ENCODE measurements at places on chromosomes 5 and 9.

GRCh38 chr9:92327283-92327850 lies 1.6 kb downstream of the CENPP start:
- no peak for DNase-seq

DNA sequence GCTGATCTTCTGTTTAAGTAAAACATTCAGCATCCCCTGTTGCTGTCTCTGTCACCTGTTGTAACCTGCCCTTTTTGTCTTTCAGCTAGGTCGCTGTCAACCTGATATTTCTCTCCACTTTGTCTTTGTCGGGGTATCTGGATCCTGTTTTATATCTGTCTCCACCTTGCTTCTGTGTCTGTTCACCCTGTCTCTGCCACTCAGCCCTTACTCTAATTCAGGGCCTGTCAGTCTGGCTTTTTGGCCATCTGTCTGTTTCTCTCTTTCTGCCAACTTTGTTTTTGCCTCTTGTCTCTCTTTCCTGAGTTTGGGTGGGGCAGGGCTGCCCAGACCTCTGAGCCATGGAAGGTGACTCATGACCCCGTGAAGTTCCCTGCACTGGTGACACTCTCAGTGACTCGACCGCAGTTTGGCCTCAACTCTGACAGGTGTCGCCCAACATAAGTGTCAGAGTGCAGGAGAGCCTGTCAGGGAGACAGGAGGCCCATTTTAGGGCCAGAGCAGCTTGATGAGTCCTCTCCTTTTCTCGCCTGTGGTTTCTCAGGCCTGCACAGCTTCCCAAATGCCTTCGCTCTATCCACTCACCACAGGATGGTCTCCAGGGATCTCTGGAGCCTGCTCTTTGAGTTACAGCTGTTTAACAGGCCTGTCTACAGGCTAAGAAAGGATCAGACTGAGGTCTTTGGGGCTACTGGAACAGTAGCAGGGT lies 868 bp downstream of the ZBTB43 start:
- DNase-seq, result peak; percentile 74

GRCh38 chr9:14768405-14769229 lies 46.1 kb upstream of the CER1 start:
- DNase-seq, result peak; percentile 3

- DNase-seq, result no peak
Measured at GRCh38 chr5:19880859-19881436, 107.1 kb downstream of the CDH18 start.

DNA sequence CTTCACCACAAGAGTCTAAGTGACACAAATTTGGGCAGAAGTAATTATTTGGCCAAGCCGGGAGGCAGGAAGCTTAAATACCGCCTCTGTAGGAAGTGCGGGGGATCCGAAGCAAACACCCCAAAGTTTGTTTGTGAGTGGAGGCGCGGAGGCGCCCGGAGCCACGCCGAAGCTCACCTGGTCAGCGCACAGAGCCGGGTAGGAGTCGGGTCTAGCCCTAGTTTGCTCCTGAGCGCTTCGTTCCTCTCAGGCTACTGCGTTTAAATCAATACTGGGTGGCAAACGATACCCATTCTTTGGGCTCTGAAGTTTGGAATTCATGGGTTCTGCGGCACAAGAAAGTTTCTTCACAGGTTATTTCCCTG lies 855 bp downstream of the MCC start:
- DNase-seq, result no peak

GRCh38 chr5:567664-568060 lies 43.4 kb upstream of the SLC9A3 start:
- no peak for DNase-seq

- DNase-seq, result no peak
Measured at GRCh38 chr9:86525182-86525581, 171.0 kb upstream of the TUT7 start.

Data from MV-4-11 (cell line).